ENCODE measurements at places on chromosomes 16 and 17.

GRCh38 chr16:84107921-84108320 is 8.8 kb downstream of the MBTPS1 start:
- DNase-seq, result no peak

DNA sequence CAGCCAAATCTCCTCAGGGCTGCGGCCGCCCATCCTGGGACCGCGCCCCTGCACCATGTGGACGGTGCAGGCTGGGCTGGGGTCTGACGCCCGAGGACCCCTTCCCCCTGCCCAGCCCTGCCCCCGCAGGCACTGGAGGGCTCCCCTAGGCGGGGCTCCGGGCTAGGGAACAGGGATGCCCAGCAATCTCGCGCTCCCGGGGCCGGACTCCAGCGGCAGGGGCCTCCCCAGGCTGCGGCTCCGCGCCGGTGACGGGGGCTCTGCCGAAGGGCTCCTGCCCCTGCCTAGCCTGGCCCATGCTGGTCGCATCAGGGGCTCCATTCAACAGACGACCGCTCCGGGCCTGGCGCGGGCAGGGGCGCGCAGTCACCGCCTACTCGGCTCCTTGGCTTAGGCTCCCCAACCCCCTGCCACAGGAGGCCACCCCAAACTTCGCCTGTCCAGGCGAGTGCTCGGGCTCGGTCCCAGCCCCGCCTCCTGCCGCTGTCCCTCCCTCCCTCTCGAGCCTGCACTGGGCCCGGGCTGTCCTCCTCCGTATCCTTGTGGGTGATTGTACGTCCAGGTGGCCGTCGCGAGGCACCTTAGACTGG is 27.4 kb upstream of the ADORA2B start:
- DNase-seq, result no peak

- DNase-seq, result no peak
Measured at GRCh38 chr17:1896243-1897104, 66.7 kb downstream of the RPA1 start.

DNA sequence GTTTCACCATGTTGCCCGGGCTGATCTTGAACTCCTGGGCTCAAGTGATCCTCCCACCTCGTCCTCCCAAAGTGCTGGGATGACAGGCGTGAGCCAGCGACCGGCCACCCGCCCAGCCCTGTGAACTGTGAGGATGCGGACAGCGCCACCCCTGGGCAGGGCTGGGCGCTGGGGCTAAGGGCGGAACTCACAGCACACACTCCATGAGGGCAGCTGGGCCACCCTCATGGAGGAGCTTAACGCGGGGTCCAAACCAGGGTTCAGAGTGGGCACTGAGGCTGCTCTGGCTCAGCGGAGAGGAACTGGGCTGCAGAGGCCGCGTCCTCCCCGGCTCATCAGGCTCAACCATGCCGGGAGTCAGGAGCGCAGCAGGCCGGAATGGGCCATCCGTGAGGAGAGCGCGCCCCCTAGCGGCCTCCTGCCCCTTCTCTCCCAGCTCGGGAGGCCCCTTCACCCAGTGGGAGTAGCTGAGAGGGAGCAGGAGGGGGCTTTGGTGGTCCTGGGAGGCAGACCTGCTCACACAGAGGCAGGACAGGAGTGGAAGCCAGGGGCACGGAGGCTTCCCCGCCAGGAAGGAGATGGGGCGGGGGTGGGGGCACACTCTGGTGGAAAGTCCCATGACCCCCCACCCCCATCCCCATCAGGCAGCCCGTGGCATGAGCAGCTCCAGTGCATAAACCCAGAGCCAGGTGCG is 13.8 kb downstream of the CORO7 start:
- DNase-seq, result peak; percentile 96

DNA sequence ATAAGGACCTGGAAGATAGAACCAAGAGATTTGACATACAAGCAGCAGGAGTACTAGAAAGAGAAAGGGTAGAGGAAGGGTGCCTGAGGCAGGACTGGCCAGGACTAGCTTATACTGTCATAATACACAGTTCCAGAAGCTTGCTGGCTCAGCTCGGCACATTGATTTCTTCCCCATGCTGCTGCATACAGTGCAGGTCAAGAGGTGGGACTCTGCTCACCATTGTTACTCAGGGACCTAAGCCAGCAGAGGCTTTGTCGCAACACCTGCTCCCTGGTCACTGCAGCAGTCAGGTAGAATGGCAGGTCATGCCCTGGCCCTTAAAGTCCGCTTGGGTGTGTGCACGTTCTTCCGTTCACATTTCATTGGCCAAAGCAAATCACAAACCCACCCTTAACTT is 32.8 kb downstream of the LDHD start:
- DNase-seq, result no peak
